SK-MEL-5 (cell line): ENCODE measurements at places on chromosomes 12 and 14.
A peak's percentile ranks its signal among the peaks of the same experiment; 100 is the strongest.

DNA sequence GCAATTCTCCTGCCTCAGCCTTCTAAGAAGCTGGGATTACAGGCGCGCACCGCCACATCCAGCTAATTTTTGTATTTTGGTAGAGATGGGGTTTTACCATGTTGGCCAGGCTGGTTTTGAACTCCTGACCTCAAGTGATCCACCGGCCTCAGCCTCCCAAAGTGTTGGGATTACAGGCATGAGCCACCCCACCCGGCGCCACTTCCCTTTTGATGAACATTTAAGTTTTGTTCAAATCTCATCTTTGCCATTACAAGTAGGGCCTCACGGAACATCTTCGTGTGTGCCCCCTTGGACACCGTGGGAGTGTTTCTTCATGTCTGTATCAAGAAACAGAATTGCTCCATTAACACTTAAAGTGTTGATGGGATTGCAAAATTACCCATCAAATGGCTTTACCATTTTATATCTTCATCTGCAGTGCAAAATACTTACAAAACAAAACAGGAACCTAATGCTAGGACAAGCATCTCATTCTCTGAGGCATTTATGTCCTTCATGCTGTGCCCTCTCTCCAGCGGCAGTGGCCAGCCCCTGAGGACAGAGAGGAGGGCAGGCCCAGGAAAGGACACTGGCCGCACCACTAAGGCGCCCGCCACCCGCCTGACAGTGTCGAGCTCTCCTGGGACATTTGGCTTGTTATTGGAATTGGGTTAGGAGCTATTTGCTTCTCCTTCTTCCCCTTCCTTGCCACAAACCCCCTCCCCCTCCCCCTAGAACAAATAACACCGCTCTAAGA, 61.7 kb downstream of the RFX4 start:
- no peak for DNase-seq

DNA sequence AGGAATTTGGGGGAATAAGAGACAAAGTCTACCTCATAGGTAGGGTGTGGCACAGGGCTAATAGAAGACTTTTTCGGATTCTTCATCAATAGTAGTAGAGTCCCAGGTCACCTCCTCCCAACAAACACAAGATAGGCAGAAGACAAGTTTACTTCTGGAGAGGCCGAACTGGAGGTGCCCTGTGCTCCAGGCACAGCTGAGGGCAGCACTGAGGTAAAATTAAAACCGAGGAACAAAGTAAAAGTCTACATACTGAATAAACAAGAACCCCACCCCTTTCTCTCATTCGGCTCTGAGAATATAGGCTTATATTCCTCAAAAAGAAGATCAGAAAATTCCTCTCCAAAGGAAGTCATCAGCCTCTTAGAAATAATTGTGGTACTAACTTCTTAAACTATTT, 161.5 kb downstream of the SEC23A start:
- DNase-seq = peak; percentile 4

- no peak for DNase-seq
These were observed 101.8 kb upstream of the BBS10 start for GRCh38 chr12:76449993-76450392.

DNA sequence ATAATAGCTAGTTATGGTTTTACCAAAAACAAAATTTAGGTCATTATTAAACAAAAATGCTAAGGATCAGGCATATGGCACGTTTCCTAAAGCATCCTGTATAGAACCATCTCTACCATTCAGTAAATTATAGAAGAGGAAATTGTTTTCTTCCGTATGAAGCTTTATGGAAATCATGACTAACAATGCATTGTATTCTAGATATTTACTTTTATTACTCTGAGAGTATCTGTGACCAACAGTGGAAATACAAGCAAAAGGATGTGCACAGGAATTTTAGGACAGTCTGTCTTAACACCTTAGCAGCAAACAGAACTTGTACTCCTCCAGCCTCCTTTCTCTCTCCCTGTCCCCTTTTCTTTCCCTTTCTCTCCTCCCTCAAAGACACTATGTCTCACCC, 7.1 kb downstream of the DENND5B start:
- no peak for DNase-seq

- peak; percentile 50 for DNase-seq
These were observed 168.1 kb downstream of the C12orf42 start for GRCh38 chr12:103327676-103328075.

GRCh38 chr12:51687614-51688013, 96.6 kb downstream of the SCN8A start:
- no peak for DNase-seq
